Motor neuron (in vitro differentiated cells): ENCODE measurements at places on chromosomes 2 and 18. TPM values are rescaled to one million over a fixed set of nuclear protein-coding genes. Genes with fewer than 3 reads are reported as not detected.

GRCh38 chr2:236021499-236022057 lies 146.6 kb downstream of the GBX2 start:
- ATAC-seq, result no peak

DNA sequence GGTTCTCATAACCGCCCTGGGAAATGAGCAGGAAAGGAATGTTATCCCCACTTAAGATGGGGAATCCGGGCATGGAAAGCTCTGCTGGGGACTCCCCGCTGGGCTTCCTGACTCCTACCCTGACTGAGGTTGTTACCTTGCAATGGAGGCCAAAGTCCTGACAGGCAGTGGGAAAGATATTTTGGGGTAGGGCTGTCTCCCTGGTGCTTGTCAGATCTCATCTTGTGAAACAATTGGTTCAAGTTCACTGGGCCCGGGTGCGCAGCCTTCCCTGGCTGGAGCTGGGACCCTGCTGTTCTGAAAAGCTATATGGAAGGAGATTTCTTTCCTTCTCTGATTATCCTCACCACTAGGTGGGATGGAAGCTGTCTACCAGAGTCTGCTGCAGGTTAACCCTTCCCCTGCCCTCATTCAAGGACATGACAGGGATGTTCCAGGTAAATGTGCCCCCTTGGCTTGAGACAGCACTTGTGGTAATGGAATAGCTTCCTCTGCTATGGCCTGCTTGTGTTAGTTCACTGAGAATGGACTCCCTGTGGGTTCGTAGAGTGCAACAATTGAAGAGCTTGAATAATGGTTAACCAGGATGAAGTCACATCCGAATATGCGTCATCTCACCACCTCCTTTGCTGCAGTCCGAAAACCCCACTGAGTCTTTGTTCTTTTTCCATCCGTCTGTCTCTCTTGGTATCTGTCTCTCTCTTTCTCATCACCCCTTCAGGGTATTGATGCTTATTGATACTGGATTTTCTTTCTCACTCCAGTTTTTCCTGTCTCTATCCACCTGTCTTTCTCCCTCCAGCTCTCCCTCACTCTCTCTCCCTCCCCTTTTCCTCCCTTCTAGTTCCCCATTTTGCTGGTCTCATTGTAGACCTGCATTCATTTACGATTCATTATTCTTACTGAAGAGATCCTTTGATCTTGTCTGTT lies 67.8 kb upstream of the EPAS1 start:
- ATAC-seq, result no peak

ARL5A gene
- total RNA-seq, result 36.9 and 60.9 TPM in 2 replicates

TACR1 gene
- total RNA-seq, result 1.6 and 2.1 TPM in 2 replicates

GRCh38 chr2:9264301-9264700 lies 57.7 kb downstream of the ASAP2 start:
- ATAC-seq, result peak; percentile 67

EVA1A gene
- total RNA-seq, result 7.1 and 8.0 TPM in 2 replicates
